NCI-H1092 treated with DMSO at 0.1 percent for 48 hours (cell line): ENCODE measurements at places on chromosomes 7 and 10.
A peak's percentile ranks its signal among the peaks of the same experiment; 100 is the strongest.

GRCh38 chr7:151271699-151272355 lies 23.3 kb upstream of the SMARCD3 start:
- DNase-seq, result no peak

- no peak for DNase-seq
Measured at GRCh38 chr10:113103131-113103840, 153.2 kb downstream of the TCF7L2 start.

- DNase-seq, result peak; percentile 27
Measured at GRCh38 chr10:94320285-94320914, 42.3 kb downstream of the NOC3L start.

DNA sequence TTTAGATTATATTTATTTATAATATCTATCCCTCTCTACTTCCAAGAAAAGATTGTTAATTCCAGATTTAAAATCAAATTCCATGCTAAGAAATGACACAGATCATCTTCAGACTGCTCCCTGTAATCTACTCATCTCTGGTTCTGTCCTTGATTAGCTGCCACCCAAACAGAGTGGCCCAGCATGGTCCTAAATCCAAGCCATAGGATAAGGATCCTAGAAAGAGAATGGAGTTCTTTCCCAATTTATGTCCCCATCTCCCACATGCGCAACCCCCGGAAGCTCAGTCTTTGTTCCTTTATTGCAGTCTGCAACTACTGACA lies 23.4 kb upstream of the HDAC9 start:
- no peak for DNase-seq

GRCh38 chr10:43208147-43209073 lies 58.5 kb downstream of the RASGEF1A start:
- no peak for DNase-seq

DNA sequence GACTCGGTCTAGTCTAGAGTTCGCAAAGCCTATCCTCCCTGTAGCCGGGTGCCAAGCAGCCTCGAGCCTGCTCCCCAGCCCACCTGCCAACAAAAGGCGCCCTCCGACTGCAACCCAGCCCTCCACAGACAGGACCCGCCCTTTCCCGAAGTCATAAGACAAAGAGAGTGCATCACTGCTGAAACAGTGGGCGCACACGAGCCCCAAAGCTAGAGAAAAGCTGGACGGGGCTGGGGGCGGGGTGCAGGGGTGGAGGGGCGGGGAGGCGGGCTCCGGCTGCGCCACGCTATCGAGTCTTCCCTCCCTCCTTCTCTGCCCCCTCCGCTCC lies 622 bp upstream of the COL1A2 start:
- no peak for DNase-seq

GRCh38 chr7:156356551-156356950 lies 284.0 kb upstream of the RNF32 start:
- DNase-seq, result no peak

- no peak for DNase-seq
Measured at GRCh38 chr10:60573336-60573735, 183.7 kb upstream of the ANK3 start.

DNA sequence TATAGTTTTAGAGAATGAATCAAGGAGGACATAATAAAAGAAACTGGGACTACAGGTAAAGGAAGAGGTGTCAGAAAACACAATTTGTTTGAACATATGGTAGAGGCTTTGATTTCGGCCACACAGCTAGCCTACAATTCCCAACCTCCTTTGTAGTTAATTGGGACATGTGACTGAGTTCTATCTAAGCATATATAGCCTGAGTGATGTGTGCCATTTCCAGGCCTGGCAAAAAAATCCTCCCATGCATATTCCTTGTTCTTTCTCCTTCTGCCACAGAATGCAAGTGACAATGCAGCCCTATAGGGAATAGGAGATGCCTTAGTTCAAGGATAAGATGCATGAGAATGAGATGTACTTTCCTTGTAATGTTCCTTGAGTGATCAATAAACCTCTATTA lies 590.7 kb upstream of the STEAP1 start:
- no peak for DNase-seq

DNA sequence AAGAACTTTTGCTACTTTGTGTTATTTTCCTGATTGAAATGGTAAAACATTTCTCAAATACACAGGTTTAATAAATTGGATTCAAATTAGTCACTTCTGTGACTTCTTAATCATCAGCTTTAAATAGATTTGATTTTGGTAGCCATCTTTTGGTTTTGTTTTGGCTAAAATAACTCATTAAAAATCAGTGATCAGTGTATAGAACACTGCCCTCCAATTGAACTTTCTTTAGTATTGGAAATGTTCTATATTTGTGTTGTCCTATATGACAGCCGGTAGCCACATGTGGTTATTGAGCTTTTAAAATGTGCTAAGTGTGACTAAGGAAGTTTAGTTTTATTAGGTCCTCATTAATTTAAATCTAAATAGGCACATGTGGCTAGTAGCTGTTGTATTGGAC lies 50.4 kb downstream of the GLCCI1 start:
- no peak for DNase-seq

- no peak for DNase-seq
Measured at GRCh38 chr7:95190515-95190914, 133.8 kb downstream of the PON1 start.

DNA sequence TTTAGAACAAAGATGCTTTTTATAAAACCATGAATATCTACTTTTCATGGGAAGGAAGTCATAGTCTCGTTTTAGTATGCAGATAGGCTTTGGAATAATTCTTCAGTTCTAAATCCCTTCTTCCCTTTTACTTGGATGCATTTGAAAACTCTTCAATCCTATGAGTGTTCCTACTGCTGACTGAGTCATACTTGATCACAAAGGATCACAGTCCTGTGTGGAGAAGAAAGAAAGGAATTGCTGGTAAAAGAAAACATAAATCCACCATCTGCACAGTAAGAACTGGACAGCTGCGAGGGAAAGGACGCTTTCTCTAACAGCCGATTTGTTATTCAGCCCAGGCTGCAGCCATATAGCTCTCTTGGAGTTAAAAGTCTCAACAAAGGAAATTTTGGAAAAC lies 209.9 kb downstream of the SEMA3E start:
- no peak for DNase-seq

- DNase-seq, result peak; percentile 74
Measured at GRCh38 chr7:107563081-107563774, 492 bp downstream of the COG5 start.

DNA sequence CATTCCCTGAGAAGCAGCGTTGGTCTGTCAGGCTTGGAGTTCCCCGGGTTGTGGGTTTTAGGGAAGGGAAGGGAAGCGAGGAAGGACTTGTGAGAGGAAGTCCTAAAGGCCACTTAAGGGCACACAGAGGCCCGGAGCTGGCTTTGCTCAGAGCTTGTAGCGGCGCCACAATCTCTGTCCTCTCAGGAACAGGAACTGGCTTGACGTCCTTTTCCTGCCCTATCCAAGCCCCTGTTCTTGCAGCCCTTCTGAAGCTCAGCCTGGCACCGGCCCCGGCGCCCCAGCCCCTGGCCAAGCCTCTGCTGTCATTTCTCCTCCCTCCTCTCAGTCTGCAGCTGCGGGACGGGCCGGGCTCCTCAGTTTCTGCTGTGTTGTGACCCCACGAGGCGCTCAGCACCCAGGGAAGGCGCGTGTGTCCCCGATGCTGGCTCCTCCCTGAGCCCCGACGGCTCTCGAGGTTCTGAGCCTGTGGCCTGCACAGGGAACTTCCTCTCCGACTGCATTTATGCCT lies at the start of gene GIMAP8:
Gene GIMAP8, plus strand, starts transcription at position 140 of the 511 bp plus-strand sequence. CDS start 16,069 bp downstream, outside the sequence.
- DNase-seq, result no peak

GRCh38 chr7:129824291-129825208 lies 128.2 kb downstream of the UBE2H start:
- peak; percentile 97 for DNase-seq

GRCh38 chr10:15053061-15053460 lies 9.3 kb downstream of the OLAH start:
- no peak for DNase-seq

- no peak for DNase-seq
Measured at GRCh38 chr10:87578842-87579401, 74.2 kb downstream of the MINPP1 start.

DNA sequence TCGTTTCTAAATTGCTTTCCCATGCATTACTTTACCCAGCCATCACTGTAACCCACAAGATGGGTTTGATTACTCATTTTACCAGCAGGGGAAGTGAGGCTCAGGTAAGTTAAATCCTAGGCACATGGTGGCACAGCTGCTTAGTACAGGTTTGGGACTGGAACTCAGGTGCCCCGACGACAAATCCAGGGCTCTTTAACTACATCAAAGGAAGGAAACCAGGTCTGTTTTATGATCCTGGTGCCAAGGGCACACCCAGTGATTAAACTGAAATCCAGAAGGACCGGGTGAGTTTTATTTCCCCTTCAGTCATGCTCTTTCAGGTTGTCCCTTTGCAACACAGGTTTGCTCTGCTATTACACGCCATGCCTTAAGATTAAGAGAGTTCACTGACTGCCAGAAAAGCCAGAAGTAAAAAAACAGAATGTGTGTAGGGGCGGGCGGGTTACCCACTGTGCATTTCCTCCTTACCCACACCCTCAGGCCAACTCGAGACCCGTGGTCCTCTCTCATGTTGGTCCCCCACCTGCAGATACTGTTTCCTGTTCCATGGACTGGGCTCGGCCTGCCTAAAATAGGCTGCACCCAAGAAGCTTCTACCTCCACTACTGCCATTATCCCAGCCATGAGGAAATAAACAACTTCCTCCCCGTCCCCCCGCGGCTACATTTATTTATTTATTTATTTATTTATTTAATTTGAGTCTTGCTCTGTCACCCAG lies 55.1 kb upstream of the KDM7A start:
- DNase-seq, result no peak

GRCh38 chr7:74503061-74503460 lies 49.4 kb downstream of the GTF2IRD1 start:
- DNase-seq, result no peak

DNA sequence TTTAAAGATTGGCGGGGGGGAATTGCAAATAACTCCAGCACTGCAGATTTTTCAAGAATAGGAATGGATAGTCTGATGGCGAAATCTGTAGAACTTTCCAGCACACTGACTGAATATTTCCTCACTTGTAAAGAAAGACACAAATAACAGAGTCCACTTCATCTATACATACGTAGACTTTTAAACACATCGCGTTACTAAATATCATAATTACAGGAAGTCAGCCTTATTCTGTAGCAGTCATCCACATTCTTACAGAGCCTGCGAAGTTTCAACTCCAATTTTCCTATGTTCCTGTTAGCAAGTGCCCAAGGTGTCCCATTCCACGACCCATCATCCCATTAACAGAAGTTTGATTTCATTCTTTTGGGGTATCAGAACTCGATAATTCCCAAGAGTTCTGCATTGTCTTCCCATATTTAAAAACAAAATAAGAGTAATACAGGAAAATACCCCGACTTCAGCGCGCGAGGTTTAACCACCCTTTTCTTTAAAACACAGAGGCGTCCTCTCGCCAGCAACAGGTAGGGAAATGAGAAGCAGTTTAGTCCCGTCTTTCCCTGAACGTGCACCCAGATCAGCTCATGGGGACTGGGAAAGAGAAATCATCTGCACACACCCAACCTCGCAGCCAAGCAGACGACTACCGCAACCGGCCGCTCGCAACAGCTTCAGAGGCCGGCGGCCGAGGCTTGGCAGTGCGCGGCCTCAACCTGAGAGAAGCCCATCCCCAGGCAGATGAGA lies 880 bp downstream of the HERC4 start:
- DNase-seq, result no peak

- no peak for DNase-seq
Measured at GRCh38 chr10:62348029-62348428, 26.1 kb upstream of the ZNF365 start.

DNA sequence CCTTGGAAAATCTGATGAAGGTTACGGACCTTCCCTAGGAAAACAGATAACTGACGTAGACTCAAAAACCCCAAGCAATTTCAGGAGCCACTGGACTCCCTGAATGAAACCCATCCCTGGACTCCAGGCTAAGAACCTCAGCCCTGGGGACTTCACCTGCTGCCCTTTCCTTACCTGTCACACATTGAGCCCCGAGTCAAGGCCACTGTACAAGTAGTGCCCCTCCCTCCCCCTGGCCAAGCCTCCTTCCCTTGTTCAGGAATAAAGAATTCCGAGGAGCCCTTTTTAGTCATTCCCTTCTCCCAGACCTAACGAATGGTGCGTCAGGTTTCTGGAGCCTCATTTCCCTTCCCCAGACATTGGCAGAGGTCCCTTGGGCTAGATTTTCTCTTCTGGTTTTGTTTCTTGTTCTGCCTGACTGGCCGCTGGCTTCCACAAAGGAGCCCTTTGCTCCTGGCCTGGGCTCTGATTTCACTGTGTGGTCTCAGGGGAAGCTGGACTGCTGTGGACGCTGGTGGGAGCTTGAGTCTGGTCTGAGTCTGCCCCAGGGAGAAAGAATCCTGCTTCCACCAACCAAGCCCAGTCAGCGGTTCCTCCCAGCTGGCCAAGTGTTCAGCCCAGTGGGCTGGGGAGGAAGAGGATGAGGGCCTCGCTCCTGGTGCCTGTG lies 31.7 kb downstream of the ZNF775 start:
- DNase-seq, result no peak

- DNase-seq, result no peak
Measured at GRCh38 chr10:119494236-119495020, 48.1 kb downstream of the RGS10 start.

GRCh38 chr10:116627386-116627933 lies 6.7 kb downstream of the PNLIPRP2 start:
- no peak for DNase-seq
